Jurkat, Clone E6-1 (cell line): ENCODE measurements at places on chromosomes 1 and 21.

DNA sequence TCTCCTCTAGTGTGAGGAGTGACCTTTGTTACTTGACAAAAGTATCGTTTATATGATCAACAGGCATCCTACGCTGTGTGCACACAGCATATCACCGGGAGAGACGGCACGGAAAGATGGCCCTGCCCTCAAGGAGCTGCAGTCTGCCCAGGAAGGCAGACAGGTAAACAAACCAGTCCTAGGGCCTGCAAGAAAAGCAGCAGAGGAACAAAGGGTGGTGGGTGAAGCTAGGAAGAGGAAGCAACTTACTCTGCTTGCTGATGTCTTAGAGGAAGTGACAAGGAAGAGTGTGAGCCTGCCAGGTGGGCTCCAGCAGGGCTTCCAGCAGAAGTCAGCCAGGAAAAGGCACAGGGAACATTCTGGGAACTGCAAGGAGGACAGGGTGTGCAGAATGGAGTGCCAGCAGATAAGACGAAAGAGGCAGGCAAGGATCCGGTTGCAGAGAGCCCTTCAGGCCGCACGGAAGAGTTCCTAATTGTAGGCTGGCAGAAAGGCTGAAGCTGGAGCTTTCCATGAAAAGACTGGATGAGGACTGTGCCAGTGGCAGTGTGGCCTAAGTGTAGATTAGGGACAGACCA, 106.7 kb downstream of the SLC45A1 start:
- DNase-seq, result peak; percentile 62

GRCh38 chr1:18464665-18465050, 16.1 kb upstream of the KLHDC7A start:
- no peak for DNase-seq

DNA sequence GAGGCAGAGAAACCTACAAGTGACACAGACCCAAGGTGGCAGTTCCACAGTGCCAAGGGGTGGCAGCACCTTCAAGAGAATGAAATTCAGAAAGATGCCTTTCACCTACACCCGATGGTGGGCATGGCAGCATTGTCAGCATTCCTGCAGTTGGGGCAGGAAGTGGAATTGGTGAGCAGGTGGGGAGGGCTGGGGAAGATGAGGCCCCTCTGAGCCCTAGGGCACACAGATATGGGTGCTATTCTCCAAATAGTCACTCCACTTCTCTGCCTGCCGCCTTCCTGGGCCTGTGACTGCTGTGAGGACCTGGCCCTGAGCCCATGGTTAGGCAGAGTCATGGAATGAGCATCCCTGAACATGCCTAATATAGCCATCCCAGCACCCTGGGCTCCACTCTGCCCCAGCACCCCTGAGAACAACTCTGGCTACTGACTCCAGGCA, 8.3 kb downstream of the SHISA4 start:
- peak; percentile 29 for DNase-seq

DNA sequence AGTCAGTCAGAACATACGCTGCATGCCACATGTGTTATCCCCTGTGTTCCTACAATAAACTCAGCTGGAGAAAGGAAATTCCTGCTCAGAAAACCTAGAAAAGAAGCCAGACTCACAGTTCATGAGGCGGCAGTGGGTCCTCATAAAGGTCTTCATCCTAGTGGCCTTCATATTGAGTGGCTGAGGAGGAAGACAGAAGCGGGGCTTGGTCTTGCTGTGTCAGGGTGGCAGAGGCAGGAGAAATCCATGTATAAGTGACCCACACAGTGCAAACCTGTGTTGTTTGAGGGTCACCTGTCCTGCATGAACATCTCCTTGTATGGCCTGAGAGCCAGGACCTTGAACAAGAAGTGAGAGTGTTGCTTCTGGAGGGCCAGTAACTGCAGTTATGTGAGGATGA, 4.0 kb upstream of the WNT3A start:
- DNase-seq, result no peak

- no peak for DNase-seq
Observed at GRCh38 chr1:1169429-1170214, 4.1 kb upstream of the TTLL10 start.

GRCh38 chr1:84899969-84900368, 7.0 kb upstream of the LPAR3 start:
- no peak for DNase-seq

DNA sequence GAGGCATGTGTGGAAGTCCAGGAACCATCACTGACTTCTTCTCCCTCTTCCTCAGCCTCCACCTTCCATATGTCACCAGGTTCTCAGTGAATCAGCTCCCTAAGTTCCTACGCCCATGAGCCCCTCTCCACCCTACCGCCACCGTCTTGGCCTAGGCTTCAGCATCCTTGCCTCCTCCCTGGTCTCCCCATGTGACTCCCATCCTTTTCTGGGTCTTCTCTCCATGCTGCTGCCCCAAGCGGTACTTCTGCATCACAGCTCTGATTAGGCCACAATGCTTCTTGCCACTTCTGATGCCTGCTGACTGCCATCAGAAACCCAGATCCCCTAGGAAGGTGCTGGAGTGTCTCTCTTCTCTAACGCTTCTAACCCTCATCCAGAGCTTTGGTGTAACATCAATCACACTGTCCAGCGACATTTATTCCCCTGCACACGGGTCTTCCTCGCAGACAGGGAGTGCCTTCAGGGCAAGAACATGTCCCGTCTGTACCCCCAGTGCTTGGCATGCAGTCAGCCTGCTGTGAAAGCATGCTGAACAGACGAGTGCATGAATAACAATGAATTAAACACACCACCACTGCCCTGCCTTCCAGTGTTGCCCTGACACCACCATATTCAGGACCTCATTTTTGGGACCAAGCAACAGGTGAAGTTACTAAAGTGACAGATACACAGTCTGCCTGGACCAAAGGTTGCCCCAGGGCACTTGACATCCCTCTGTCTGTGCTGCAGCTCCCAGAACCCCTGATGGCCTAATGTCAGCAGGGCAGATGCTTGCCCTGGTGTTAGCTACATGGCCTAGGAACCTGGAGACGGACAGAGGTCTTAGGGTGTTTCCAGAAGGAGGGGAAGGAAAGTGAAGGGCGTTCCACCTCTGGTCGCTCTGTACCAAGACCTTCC, 158.7 kb upstream of the EDN2 start:
- no peak for DNase-seq

- no peak for DNase-seq
Observed at GRCh38 chr1:227169343-227169742, 148.9 kb downstream of the CDC42BPA start.

DNA sequence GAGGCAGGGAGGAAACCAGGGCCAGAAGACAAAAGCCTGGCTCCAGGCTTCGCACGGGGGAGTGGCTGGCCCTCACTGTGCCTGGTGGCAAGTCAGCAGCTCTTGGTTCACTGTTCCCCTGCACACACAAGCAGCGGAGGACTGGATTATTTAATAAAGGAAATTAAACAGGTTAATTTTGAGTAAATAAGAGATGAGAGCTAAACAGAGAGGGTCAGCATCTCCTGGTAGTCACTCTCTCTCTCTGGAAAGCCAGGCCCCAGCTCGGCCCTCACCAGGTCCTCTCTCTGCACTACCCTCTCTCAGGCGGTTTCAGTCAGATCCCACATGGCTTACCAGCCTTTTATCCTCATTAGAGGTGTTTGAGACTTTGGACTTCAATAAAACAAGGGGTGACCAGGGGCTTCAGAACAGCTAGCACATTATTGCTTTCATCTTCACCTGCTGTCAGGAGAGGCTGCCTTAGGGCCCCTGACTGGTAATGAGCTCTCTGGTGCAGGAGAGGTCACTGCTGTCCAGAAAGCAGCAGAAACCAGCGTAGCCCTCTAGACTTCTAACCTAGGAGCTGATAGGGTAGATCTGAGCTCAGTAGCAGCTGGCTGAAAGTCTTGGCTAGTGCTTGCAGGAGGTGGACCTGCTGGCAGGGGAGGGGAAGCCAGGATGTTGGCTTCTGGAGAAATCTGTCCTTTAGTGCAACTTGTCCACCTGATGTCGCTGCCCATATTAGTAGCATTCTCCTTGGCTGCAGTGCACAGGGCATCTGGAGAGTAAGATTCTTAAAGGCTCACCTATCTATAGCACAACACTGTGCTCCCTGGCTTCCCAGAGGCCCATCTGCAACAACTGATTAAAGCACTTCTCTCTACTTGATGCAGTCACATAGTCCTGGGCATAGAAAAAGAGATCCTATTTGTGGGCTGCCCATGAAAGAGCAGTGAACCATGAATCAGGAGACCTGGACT, 45.9 kb downstream of the SYT6 start:
- DNase-seq, result no peak

DNA sequence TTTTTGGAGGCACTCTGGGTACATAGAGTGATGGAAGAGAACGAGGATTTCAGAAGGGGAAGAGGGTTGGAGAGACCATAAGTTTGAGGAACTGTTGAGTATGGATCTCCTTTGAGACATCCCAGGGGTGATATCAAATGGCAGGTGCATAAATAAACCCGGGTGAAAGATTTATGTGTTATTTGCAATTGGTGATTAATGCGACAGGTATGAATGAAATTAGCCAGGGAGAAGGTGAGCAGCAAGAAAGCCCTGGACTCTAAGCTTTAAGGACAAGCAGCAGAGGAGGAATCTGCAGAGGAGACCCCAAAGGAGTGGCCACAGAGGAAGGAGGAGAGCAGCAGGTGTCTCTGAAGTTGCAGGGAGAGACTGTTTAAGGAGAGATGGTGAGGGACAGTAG, 8.8 kb upstream of the REN start:
- DNase-seq, result no peak

DNA sequence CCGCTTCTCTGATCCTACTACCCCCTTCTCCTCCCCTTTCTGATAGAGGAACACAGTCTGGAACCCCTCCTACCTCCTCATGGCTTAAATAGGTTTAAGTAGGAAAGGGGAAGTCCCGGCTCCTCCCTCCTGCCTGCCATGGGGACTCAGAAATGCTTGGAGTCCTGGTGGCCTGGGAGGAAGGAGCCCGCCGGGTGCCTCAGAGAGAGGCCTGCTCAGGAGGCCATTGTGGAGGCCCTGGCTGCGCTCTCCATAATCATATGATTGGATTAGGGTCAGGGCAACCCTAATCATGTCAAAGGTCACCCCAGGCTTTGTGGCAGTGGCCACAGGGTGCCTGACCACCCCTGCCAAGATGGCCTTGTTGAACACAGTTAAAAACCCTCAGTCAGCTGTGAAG, 29.0 kb downstream of the WNT3A start:
- no peak for DNase-seq
